ENCODE measurements at places on chromosomes 2 and 18. TPM values are rescaled to one million over a fixed set of nuclear protein-coding genes. Genes with fewer than 3 reads are reported as not detected.

PROKR1 gene
- not detected for total RNA-seq

FZD7 gene
- total RNA-seq = 0.94 TPM

ABCG8 gene
- not detected for total RNA-seq

MOGAT1 gene
- total RNA-seq = not detected

KIAA2012 gene
- total RNA-seq = not detected

C1QL2 gene
- not detected for total RNA-seq

GPR45 gene
- not detected for total RNA-seq

MRO gene
- not detected for total RNA-seq

DNA sequence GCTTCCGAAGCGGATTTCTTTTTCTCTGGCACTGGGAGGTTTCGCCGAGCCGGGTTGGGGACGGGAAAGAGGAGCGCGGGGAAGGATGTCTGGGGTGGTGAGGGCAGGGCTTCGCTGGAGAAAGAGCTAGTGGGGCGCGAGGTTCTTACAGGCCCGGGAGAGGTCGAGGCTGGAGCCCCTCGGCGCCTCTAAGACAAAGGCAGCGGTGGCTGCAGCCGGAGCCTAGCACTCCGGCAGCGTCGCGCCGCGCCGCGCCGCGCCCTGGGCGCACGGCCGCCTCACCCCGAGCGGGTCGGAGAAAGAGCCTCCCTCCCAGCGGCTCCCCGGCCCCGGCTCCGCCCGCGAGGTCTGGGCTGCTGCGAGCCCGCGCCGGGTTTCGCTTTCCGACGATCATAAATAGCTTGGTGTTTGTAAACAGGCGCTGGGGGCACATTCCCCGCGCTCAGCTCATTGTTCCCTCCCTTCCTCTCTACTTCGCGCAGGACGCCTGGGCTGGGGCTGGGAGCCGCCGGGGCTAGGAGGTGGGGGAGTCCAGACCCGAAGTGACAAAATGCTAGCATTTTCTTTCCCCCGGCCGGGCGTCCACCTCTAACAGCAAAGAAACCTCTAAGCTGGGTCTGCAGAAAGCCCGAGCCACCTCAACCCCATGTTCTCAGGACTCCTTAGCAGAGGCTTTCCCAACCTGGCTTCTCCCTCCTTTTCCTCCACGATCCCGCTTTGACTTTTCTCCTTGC, 813 bp upstream of the MEIS1 start:
- no peak overlapping the region for H3K27ac ChIP-seq
- no peak for DNase-seq
- peaks cover 37% of the 10 kb centered on the region for H3K4me1 ChIP-seq
- peaks cover 32% of the 10 kb centered on the region for H3K27me3 ChIP-seq
- peaks cover 5% of the 10 kb centered on the region for H3K36me3 ChIP-seq
- peak overlapping the region; percentile 81 for H3K4me3 ChIP-seq

DNA sequence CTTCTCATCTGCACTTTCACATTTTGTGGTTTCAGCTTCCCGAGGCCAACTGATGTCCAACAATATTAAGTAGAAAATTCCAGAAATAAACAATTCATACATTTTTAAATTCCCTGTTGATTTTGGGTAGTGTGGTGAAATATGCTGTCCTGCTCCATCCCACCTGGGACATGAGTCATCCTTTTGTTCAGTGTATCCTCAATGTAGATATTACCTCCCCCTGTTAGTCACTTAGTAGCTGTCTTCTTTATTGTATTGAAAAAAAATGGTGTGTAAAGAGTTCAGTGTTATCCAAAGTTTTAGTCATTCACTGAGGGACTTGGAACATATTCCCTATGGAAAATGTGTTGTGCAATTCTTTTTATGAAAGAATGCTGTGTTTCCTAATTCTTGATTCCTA, 348.1 kb downstream of the SOCS6 start:
- DNase-seq = no peak
- H3K27ac ChIP-seq = peak overlapping the region; percentile 46
- H3K4me3 ChIP-seq = no peak overlapping the region
- H3K27me3 ChIP-seq = no peaks in the 10 kb centered on the region
- peaks cover 11% of the 10 kb centered on the region for H3K36me3 ChIP-seq
- peaks cover 35% of the 10 kb centered on the region for H3K4me1 ChIP-seq

DNA sequence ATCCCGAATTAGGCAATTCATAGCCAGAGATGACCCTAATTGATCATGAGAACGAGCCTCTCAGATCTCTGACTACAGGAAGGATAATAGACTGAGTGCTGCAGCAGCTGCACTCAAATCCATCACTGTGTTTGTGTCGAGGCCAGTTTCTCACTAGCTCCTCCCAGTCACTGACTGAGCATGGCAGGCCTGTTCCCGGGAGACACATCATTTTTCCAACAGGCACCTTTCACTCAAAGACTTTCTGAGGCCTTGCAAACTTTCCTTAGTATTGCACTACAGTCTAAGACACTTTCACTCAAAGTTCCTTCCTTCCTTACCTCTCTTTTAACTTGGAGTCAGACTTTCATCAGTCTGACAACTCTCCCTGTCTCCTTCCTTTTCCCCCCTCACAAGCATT, 13.7 kb downstream of the SOS1 start:
- no peak for DNase-seq
- H3K4me1 ChIP-seq = peaks cover 53% of the 10 kb centered on the region
- H3K27ac ChIP-seq = peak overlapping the region; percentile 82
- H3K4me3 ChIP-seq = no peak overlapping the region
- peaks cover 30% of the 10 kb centered on the region for H3K36me3 ChIP-seq

- peaks cover 11% of the 10 kb centered on the region for H3K27me3 ChIP-seq
- H3K36me3 ChIP-seq = no peaks in the 10 kb centered on the region
- DNase-seq = no peak
- no peak overlapping the region for H3K27ac ChIP-seq
Observed at GRCh38 chr2:204218040-204218439, 281.5 kb downstream of the ICOS start.

DNA sequence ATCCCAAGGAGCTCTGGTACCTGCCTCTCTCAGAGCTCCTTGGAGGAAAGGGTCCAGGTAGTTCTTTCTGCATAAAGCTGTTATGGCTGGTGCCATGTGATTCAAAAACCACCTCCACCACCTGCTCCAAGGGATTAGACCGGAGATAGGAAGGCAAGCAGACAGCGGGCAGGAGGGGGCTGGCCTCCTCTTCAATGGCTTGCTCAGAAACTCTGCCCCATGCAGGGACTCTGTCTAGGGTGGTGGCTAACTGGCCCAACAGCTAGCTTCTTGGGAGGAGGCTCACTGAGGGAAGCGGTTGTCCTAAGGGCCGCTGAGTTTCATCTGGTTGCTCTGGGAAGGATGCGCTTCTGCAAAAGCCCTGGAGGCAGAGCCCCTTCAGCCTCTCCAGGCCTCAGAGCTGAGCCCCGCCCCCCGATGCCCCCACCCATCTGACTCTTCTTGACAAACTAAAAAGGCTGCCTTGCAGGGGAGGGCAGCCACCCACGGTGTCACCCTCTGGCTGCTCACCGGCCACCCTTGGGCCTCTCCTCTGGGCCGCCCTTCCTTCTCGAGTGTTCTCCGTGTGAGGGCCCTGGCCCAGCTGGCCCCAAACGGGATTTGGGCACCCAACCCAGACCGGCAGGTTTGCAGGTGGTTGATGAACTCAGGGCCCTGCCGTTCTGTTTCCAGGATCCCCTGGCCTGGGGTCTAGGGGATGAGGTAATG, 90.2 kb downstream of the MCFD2 start:
- no peaks in the 10 kb centered on the region for H3K36me3 ChIP-seq
- no peak overlapping the region for H3K27ac ChIP-seq
- H3K4me1 ChIP-seq = no peaks in the 10 kb centered on the region
- no peak for DNase-seq
- H3K27me3 ChIP-seq = no peaks in the 10 kb centered on the region

DNA sequence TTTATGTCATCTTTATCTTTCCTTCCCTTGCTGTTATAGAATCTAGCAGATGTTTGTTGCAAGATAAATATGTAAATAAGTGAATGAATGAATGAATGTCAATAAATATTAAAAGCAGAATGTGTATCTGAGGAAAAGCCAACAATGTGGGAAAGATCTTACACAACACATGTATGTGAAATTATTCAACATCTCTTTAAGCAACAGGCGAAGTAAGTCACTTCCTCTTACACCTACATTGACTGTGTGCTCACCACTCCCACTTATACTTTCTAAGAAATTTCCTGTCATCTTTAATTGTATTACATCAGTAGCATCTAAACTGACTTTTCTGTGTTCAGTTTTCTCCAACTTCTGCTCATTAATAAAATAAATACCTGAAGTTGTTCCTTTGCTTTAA, 43.0 kb downstream of the RAD51AP2 start:
- H3K36me3 ChIP-seq = no peaks in the 10 kb centered on the region
- H3K4me1 ChIP-seq = no peaks in the 10 kb centered on the region
- no peaks in the 10 kb centered on the region for H3K27me3 ChIP-seq
- no peak overlapping the region for H3K4me3 ChIP-seq
- DNase-seq = no peak
- no peak overlapping the region for H3K27ac ChIP-seq

DNA sequence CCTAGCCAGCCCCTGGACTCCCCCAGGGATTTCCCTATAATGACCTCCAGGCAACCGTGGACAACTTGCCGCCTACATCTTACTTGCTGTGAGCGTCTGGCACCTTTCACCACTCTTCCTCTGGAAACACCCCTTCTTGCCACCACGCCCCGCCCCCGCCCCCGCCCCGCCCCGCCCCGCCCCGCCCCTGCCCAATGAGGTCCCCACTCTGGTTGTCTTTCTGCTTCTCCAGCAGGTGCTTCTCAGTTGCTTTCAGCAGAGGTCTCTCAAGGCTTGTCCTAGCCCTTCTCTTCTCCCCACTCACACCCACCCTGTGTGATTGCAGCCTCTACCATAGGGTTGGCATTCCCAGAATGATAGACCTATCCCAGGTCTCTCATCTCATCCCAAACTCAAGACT, 214.5 kb downstream of the EN1 start:
- no peak overlapping the region for H3K27ac ChIP-seq
- peaks cover 18% of the 10 kb centered on the region for H3K27me3 ChIP-seq
- H3K4me3 ChIP-seq = no peak overlapping the region

GRCh38 chr2:43556256-43556655, 39.6 kb downstream of the THADA start:
- H3K4me3 ChIP-seq = no peak overlapping the region
- H3K4me1 ChIP-seq = no peaks in the 10 kb centered on the region
- no peak for DNase-seq
- no peaks in the 10 kb centered on the region for H3K27me3 ChIP-seq
- H3K27ac ChIP-seq = no peak overlapping the region

GRCh38 chr18:40075616-40076015, 1879.4 kb upstream of the PIK3C3 start:
- H3K27me3 ChIP-seq = no peaks in the 10 kb centered on the region
- H3K36me3 ChIP-seq = no peaks in the 10 kb centered on the region
- H3K4me1 ChIP-seq = no peaks in the 10 kb centered on the region
- DNase-seq = no peak
- no peak overlapping the region for H3K4me3 ChIP-seq

DNA sequence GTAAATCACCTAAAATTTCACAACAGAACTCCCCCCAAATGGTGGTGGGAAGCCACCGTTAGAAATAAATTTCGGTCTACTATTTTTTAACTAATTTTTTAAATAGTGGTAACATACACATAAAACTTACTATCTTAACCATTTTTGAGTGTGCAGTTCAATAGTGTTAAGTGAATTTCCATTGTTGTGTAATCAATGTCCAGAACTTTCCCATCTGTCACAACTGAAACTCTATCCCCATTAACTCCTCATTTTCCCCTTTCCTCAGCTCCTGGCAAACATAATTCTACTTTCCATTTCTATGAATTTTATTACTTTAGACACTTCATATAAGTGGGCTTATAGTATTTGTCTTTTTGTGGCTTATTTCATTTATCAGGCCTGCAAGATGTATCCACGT, 34.1 kb upstream of the HNMT start:
- no peaks in the 10 kb centered on the region for H3K4me1 ChIP-seq
- peaks cover 1% of the 10 kb centered on the region for H3K36me3 ChIP-seq
- peaks cover 9% of the 10 kb centered on the region for H3K27me3 ChIP-seq
- no peak overlapping the region for H3K27ac ChIP-seq

GRCh38 chr2:215745331-215745730, 268.0 kb downstream of the MREG start:
- no peaks in the 10 kb centered on the region for H3K36me3 ChIP-seq
- no peak overlapping the region for H3K4me3 ChIP-seq
- H3K27ac ChIP-seq = no peak overlapping the region
- DNase-seq = no peak
- peaks cover 3% of the 10 kb centered on the region for H3K4me1 ChIP-seq
- peaks cover 26% of the 10 kb centered on the region for H3K27me3 ChIP-seq

DNA sequence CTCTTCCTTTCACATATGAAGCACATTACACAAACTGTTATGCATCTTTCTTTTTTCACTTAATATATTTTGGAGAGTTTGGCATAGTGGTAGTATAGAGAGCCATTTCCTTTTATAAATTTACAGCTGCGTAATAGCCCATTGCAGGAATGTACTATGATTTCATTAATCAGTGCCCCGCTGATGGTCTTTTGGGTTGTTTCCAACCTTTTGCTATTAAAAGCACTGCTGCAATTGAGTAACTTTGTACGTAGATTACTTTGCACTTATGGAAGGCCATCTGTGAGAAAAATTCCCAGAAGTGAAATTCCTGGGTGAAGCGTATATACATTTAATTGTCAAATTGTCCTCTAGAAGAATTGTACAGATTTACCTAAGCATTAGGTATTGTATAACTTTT, 565.3 kb upstream of the ZNF804A start:
- H3K4me3 ChIP-seq = no peak overlapping the region
- no peak overlapping the region for H3K27ac ChIP-seq
- no peak for DNase-seq
- no peaks in the 10 kb centered on the region for H3K27me3 ChIP-seq
- no peaks in the 10 kb centered on the region for H3K36me3 ChIP-seq
- no peaks in the 10 kb centered on the region for H3K4me1 ChIP-seq

GRCh38 chr2:1033069-1033468, 82.4 kb downstream of the SNTG2 start:
- no peak for DNase-seq
- no peak overlapping the region for H3K4me3 ChIP-seq
- H3K27ac ChIP-seq = no peak overlapping the region
- no peaks in the 10 kb centered on the region for H3K4me1 ChIP-seq

DNA sequence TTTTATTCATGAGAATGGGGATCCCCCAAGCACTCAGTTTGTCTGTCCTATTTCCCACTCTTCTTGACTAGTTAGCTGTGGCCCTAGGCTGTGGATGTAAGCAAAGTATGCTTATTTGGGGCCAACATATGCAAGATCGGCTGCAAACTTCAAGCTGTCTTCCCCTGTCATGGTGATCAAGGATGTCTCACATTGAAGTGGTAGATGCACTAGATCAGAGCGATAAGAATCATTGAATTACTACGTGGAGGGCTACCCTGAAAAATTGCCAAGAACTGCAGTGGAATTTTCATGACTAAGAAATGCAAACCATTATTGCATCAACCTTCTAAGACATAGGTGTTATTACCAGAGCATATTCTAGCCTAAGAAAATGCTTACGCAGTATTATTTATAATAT, 527.4 kb downstream of the RNF144A start:
- no peak overlapping the region for H3K27ac ChIP-seq
- no peaks in the 10 kb centered on the region for H3K27me3 ChIP-seq
- peaks cover 17% of the 10 kb centered on the region for H3K36me3 ChIP-seq
- DNase-seq = no peak
- no peak overlapping the region for H3K4me3 ChIP-seq
- H3K4me1 ChIP-seq = peaks cover 75% of the 10 kb centered on the region
